ENCODE measurements at places on chromosomes 16 and 17. TPM values are rescaled to one million over a fixed set of nuclear protein-coding genes. Genes with fewer than 3 reads are reported as not detected.

The ACSM3 gene
- 3.2 TPM for total RNA-seq

The TTYH2 gene
- 11.8 TPM for total RNA-seq

The TBX6 gene
- total RNA-seq = 0.35 TPM

The SEPTIN12 gene
- not detected for total RNA-seq

The SDR42E2 gene
- total RNA-seq = not detected

The TNRC6A gene
- 19.9 TPM for total RNA-seq

The NLRC5 gene
- total RNA-seq = 13.5 TPM

The SCN4A gene
- total RNA-seq = not detected

The COG7 gene
- total RNA-seq = 15.2 TPM

The RAD51D gene
- total RNA-seq = 8.5 TPM

The AOC2 gene
- under 0.01 TPM for total RNA-seq

The TNFRSF17 gene
- total RNA-seq = not detected

The YPEL2 gene
- total RNA-seq = 2.9 TPM

The PRSS36 gene
- 0.18 TPM for total RNA-seq

The SLC16A5 gene
- 12.1 TPM for total RNA-seq

The IST1 gene
- 136 TPM for total RNA-seq

The COX6A2 gene
- not detected for total RNA-seq

The FOXC2 gene
- total RNA-seq = 0.53 TPM

The ACSM5 gene
- not detected for total RNA-seq

The VMP1 gene
- total RNA-seq = 127 TPM

The SLC9A5 gene
- total RNA-seq = 3.2 TPM

The GRAP gene
- total RNA-seq = under 0.01 TPM

The BAIAP3 gene
- total RNA-seq = 1.4 TPM

The KRTAP2-1 gene
- total RNA-seq = not detected
